Endodermal cell (in vitro differentiated cells): ENCODE measurements at places on chromosomes 7 and 10. TPM values are rescaled to one million over a fixed set of nuclear protein-coding genes. Genes with fewer than 3 reads are reported as not detected.
A peak's percentile ranks its signal among the peaks of the same experiment; 100 is the strongest.

LRRC17 gene
- total RNA-seq: 0.53 to 0.65 TPM in 2 of 3 replicates, not detected in the other

DNA sequence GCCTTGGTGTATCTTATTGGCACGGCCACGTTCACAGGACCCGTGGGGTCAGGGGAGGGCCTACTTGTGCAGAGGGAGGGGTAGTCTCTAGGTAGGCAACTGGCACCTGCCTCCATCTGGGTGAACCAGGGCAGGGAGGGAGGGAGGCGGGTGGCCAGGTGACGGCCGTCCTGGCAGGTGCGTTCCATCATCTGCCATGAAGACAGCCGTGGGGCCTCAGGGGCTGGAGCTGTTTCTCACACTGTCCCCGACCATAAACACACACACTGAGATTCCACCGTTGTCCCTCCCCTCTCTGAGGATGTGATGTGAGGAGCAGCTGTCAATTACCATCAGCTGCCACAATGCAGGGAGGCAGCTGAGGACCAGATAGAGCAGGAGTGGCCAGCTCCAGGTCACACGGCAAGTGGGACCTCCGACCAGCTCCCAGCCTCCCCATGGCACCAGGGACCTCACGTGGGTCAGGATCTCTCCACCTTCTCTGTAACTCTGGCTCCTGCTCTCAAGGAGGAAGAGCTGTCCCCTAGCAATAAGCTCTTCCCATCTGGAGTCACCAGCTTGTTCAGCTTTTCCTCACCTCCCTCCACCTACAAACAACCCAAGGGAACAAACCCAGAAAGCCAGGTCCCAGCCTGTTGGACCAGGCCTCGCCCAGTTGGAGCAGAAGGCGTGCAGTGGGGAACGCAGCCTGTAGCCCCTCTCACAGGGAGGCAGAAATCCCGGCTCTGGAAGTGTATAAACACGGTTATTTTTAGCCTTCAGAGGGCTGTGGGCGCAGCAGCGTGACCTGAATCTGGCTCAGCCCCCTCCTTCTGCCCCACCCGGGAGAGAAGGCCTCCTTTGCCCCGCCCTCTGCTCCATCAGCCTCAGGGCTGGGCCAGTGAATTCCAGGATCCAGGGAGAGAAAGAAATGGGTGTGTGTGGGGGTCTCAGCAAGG, 33.1 kb downstream of the ZMIZ1 start:
- no peak for DNase-seq

DNA sequence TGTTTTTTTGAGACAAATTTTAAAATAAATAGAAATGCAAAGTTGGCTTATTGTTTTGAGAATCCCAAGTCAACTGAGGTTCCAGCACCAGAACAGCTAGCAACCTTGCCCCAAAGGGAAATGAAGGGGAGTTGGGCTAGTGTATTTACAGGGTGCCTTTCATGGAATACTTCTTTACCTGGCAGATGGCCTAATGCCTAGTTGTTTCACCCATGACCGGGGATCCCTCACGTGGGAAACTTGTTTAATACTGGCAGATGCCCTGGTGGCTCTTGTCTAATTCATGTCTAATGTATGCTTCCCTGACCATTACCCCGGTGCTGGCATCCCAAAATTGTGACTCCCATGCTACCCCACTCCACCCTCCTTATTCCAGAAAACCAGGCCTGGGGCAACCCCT, 861.1 kb upstream of the ZWINT start:
- peak; percentile 63 for DNase-seq

- DNase-seq: peak; percentile 82
Measured at GRCh38 chr7:151056666-151057505, 811 bp downstream of the CDK5 start.

TRRAP gene
- 62.6 and 68.8 TPM in 2 replicates for total RNA-seq
